ENCODE measurements at places on chromosomes 7 and 10.

DNA sequence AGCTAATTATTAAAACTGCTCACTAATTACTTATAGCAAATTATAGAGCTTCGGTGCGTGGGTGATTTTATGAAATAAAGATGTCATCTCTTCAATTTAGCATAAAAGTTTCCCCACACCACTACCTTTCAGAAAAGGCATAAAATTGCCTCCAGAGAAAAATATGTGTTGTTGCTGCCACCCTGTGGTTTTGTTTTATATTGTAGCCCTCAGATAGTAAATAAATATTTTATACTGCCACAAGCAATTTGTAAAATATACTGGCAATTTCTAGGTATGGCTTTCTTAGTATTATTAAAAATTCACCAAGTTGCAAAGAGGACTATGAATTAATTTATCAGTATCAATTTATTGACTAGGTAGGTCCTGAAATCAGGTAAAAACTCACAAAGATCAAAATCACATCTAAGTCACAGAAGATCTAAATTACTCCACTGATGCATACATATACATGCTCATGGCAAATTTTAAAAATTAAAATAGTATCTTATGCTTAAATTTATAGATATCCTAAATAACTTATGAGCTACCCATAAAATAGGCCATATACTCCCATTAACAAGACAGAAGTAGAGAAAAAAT lies 26.5 kb downstream of the ASNS start:
- no peak for DNase-seq

GRCh38 chr7:156943091-156944041 lies 6.1 kb upstream of the NOM1 start:
- DNase-seq: no peak

DNA sequence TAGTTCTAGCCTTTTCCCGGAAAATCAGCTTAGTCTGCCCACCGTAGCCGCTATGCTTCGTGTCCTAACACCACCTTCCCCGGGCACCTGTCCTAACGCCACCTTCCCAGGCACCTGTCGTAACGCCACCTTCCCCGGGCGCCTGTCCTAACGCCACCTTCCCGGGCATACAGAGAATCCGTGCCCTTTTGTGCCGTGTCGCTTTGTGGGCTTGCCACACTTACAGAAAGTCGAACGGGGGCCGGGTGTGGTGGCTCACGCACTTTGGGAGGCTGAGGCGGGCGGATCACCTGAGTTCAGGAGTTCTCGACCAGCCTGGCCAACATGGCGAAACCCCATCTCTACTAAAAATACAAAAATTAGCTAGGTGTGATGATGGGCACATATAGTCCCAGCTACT lies 73.6 kb upstream of the DNAJB6 start:
- no peak for DNase-seq

GRCh38 chr10:27687743-27688142 lies 57.9 kb downstream of the MKX start:
- no peak for DNase-seq

DNA sequence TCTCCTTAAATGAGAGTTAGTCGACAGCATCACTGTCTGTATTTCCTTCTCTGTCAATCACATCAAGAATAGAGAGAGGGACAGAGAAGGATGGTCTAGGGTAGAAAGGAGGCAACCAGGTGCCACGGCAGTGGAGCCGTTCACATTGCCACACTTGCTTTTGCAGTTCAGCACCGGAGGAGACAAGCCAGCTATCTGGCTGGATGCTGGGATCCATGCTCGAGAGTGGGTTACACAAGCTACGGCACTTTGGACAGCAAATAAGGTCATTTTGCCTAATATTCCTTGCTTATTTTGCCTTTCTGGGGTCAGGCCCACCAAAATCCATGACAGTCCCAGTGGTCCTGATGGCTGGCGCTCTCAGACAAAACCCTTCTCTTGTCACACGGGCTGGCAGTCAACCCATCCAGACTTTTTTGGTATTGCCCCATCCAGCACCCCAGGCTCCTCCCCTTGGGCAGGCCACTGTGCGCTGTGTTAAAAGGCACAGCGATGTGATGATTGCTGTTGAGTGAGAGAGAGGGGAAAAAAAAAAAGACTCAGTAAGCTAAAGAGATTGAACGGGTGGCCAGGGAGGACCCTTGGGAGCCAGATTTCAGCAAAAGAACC lies 8.4 kb downstream of the CPA2 start:
- DNase-seq: no peak

DNA sequence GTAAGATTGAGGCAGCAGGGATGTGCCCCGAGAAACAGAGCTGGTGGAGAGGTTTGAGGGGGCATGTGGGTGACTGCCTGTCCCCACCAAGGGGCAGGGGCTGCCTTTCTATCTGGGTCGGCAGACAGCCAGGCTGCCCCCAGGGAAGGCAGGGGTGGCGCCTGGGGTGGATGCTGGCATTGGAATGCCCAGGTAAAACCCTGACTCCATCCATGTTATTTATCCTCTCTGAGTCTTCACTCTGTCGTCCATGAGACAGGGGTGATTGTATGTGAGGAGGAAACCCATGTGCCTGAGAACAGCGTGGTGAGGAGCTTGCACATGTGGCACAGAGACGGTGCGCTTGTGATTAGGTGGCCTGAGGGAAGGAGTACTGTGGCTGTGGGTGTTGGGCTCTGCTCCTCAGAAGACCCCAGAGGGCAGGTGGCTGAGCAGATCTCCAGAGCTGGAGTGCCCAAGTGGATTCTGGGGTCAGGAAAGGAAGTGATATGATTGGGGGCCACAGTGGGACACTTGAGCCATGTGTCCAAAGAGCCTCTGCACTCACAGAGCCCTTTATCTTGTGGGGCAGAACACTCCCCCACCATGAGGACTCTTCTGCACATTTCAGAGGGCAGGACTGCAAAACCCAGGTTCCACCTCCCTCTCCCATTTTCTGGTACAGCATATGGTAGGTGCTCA lies 100.4 kb upstream of the RET start:
- DNase-seq: no peak

GRCh38 chr10:33509231-33509831 lies 174.9 kb upstream of the NRP1 start:
- no peak for DNase-seq

GRCh38 chr7:132380059-132380458 lies 196.2 kb downstream of the PLXNA4 start:
- DNase-seq: no peak

GRCh38 chr7:40986351-40986873 lies 716.5 kb downstream of the INHBA start:
- DNase-seq: no peak

GRCh38 chr10:93090619-93091018 lies 16.9 kb downstream of the CYP26A1 start:
- no peak for DNase-seq

DNA sequence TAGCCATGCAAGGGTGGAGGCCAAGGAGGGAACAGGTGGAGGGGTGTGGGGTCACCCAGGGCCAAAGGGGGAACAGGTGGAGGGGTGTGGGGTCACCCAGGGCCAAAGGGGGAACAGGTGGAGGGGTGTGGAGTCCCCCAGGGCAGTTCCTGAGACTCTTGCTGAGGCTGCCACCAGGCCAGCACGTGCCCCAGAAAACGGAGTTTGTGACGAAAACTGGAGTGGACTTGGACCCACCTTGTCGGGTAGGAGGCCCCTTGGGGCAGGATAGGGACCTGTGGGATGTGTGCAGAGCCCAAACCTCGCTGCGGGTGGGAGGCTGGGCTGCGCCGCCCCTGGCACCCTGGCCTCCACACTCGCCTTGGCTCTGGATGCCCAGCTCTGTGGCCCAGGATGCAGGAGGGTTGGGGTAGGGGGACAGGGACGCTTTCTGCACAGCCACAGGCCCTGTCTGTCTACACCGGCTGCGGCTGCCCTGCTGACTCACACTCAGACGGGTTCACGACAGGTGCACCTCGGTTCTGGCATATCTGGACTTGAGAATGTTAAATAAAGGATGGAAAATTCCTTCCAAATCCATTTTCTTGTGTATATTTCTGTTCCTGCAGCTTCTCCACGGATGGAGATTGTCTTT lies 562 bp upstream of the ADGRA1 start:
- no peak for DNase-seq

DNA sequence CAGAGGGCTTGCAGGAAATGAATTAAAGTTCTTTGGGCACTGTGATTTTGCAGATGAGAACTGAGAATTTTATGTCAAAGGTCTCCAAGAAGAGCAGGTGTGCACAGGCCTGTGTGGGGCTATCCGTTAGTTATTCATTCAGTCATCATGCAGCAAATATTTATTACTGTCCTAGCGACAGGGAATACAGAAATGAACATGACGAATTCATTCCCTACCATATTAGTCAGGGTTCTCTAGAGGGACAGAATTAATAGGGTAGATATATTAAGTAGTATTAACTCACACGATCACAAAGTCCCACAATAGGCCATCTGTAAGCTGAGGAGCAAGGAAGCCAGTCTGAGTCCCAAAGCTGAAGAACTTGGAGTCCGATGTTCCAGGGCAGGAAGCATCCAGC lies 2.9 kb upstream of the MMP21 start:
- DNase-seq: no peak

DNA sequence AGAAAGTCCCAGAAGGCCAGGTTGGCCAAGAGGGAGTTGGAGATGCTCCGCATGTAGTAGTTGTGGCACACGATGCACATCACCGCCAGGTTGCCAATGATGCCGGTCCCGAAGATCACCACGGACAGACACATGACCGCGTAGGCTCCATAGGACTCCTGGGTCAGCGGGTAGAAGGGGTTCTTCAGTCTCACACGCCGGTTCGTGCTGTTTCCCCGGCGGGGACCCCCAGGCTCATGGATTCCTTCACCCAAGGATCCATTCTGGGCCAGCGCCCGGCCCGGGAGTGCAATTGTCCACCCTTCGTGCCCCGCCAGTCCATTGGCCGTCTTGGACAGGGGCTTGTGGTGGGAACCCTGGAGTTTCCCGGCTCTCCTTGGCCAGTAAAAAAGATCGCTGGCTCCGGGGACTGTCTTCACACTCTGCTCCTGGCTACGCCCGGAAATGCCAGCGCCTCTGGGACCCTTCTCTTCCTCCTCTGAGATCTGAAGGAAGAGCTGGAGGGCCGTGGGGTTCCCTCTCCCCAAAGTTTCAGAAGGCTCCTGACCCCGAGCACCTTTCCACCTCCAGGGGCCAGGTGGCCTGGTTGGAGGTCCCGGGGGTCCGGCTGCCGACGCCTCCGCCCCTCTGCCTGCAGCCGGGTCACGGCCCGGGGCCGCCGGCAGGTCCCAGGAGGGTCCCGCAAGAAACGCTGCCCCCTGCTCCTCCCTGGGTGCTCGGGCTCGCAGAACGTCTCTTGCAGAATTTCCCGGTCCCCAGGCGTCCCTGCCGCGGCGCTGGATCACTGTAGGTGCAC lies 1.3 kb downstream of the GPR37 start:
- DNase-seq: no peak

GRCh38 chr10:5811387-5811821 lies 1.8 kb downstream of the GDI2 start:
- no peak for DNase-seq

GRCh38 chr10:77756319-77757232 lies 119.0 kb upstream of the KCNMA1 start:
- no peak for DNase-seq

DNA sequence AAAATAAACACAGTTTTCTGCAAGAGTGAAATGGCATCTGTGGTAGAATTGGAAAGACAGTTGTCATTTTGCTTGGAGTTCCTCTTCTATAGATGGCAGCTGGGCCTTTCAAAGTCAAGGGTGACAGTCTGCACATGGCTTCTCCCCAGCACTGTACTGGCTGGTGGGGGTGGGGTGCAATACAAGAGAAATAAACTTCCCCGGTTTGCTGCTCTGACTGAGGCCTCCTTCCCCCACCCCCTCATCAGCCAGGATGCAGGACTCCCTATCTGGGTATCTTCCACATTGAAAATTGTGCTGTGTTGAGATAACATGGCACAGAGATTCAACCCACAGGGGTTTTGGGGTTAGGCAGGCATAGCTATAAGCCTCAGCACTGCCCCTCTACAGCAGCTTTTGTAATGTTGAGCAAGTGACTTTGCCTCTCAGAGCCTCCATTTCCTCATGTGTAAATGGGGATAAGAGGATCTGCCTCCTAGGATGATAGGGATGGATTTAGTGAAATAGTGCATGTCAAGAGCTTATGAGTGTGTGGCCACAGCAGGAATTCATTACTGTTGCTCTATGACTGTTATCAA lies 85.8 kb upstream of the WDR11 start:
- DNase-seq: no peak

- DNase-seq: no peak
These were observed 105.1 kb upstream of the ANLN start for GRCh38 chr7:36284456-36285090.

DNA sequence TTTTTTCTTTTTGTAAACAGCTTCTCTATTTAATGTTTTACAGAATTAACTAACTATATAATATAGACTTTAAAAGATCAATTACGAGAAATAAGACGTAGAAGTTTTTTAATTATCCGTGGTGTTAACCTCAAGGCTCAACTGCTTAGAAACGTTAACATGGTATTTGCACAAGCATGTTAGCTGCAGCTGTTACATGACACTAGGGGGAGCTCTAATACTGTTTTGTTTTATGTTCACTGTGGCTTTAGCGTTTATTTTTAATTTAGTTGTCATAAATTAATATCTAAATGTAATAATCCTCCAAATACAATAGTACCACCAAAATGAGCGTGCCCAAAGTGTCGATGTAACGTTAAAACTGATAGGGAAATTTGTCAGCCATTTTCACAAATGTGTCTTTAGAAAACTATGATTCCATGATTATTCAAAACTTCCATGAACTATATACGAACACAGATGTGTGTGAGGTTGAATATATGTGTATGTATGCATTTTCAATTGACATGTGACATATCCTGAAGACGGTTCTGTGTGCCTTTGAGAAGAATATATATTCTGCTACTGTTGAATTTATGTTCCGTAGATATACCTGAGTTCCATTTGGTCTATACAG lies 828.8 kb upstream of the MBL2 start:
- no peak for DNase-seq

GRCh38 chr10:27884185-27884641 lies 114.7 kb downstream of the ODAD2 start:
- DNase-seq: no peak

DNA sequence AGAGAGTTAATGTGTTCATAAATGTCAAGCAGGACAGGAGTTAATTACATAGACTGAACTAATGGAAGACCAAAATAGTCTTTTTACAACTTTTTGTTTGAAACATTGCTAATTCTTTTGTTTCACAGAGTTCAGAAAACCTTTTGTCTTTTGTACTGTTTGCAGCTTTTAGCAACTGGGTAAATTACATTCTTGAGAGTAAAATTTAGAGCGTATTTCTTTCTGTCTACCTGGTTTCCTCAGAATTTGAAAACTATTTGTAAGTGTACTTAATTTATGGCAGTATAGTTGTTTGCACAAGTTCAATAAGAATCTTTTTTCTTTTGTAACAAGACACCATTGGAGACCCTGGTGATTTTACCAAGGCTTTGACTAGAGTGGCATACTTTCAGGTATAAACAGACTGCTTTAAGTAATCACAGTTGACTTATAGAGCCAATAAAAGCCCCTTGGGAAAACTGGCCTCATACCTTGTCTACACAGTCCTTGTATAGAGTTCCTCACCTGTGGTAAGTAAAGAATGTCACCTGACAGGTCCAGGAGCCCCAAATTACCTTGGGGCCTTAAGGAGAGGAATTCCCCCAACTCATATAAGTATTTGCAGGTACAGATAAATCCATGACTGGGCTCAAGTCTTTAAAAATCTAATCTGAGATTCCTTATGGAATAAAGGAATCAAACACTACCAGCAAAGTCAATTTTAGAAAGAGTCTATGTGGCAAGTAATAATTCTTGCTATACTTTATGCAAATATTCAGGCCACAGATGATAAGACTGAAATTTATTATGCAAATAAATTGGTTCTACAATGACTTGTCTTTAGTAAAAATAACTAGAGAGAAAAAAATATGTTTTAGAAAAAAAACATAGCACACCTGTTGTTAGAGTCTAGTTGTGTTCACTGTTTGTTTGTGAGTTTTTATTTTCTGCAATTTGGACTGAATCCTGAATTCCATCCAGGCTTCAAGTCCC lies 23.6 kb upstream of the CREB3L2 start:
- DNase-seq: no peak

Measured in T-cell (primary cell).